T-helper 1 cell treated with Interleukin-12 subunit alpha and Interleukin-12 subunit beta and Interleukin-4 antibody, amounts not matched to agents 30 ng/mL and 1 ng/mL, for 36 hours (primary cell): ENCODE measurements at places on chromosomes 5 and 9. TPM values are rescaled to one million over a fixed set of nuclear protein-coding genes. Genes with fewer than 3 reads are reported as not detected.

The TMEM174 gene
- not detected in 2 replicates for total RNA-seq

The HK3 gene
- 0.32 and 1.1 TPM in 2 replicates for total RNA-seq

The ASS1 gene
- total RNA-seq: 3.2 and 8.0 TPM in 2 replicates

The IFNA13 gene
- not detected in 2 replicates for total RNA-seq

The EPB41L4A gene
- 1.2 and 1.4 TPM in 2 replicates for total RNA-seq

The LCN6 gene
- not detected in 2 replicates for total RNA-seq

The LHX6 gene
- total RNA-seq: not detected in 2 replicates

The MZB1 gene
- total RNA-seq: 83.6 and 83.7 TPM in 2 replicates

The ANKRD18A gene
- total RNA-seq: 2.1 and 5.0 TPM in 2 replicates

The LCN1 gene
- not detected in 2 replicates for total RNA-seq

The GNA14 gene
- not detected in 2 replicates for total RNA-seq

The IL3 gene
- 5.0 and 6.0 TPM in 2 replicates for total RNA-seq

The GPRIN1 gene
- 2.2 and 2.6 TPM in 2 replicates for total RNA-seq

The THG1L gene
- total RNA-seq: 13.2 and 14.9 TPM in 2 replicates

The PCDHB12 gene
- total RNA-seq: not detected in 2 replicates

The SLC25A2 gene
- total RNA-seq: 0.44 and 0.56 TPM in 2 replicates

The SPOCK1 gene
- 0.07 and 0.27 TPM in 2 replicates for total RNA-seq

The DDX4 gene
- total RNA-seq: 0.83 and 1.3 TPM in 2 replicates

The NOL6 gene
- total RNA-seq: 51.2 and 51.4 TPM in 2 replicates

The GABRA1 gene
- not detected in 2 replicates for total RNA-seq

The STKLD1 gene
- 0.39 and 1.3 TPM in 2 replicates for total RNA-seq

The PCDHGB5 gene
- total RNA-seq: 0.46 and 0.66 TPM in 2 replicates

The NDOR1 gene
- 40.9 and 45.3 TPM in 2 replicates for total RNA-seq

The PCDHB7 gene
- total RNA-seq: not detected in 2 replicates

The FYB1 gene
- total RNA-seq: 237 and 262 TPM in 2 replicates

The IPO11 gene
- total RNA-seq: 27.2 and 29.1 TPM in 2 replicates

The INSL6 gene
- not detected in 2 replicates for total RNA-seq

The FRMD3 gene
- 0.54 and 0.74 TPM in 2 replicates for total RNA-seq

The OTULINL gene
- 23.9 and 26.6 TPM in 2 replicates for total RNA-seq

The PITX1 gene
- 0.51 and 0.54 TPM in 2 replicates for total RNA-seq

The DND1 gene
- total RNA-seq: 3.9 and 4.5 TPM in 2 replicates

The MARCOL gene
- not detected in 2 replicates for total RNA-seq

The IL12B gene
- total RNA-seq: not detected in 2 replicates

The ZCCHC10 gene
- total RNA-seq: 34.3 and 35.7 TPM in 2 replicates

The IFNK gene
- not detected in 2 replicates for total RNA-seq

The COL15A1 gene
- 0.49 and 0.51 TPM in 2 replicates for total RNA-seq

The VPS13A gene
- total RNA-seq: 50.6 and 52.3 TPM in 2 replicates

The FOXD4L3 gene
- 0.29 TPM in 1 of 2 replicates, not detected in the other for total RNA-seq

The SH3PXD2B gene
- total RNA-seq: 0.17 and 0.24 TPM in 2 replicates

The PTPA gene
- total RNA-seq: 109 and 121 TPM in 2 replicates

The IL5 gene
- 0.34 and 0.39 TPM in 2 replicates for total RNA-seq

The GFI1B gene
- not detected in 2 replicates for total RNA-seq

The SUSD3 gene
- total RNA-seq: 80.6 and 86.2 TPM in 2 replicates

The ADRA1B gene
- not detected in 2 replicates for total RNA-seq

The PCDHGA11 gene
- total RNA-seq: 0.24 and 0.32 TPM in 2 replicates

The IL33 gene
- not detected in 2 replicates for total RNA-seq

The HCN1 gene
- total RNA-seq: not detected in 2 replicates

The THBS4 gene
- total RNA-seq: 0.73 and 1.1 TPM in 2 replicates

The CNTFR gene
- total RNA-seq: not detected in 2 replicates

The BAAT gene
- total RNA-seq: 0.07 TPM in 1 of 2 replicates, not detected in the other

The AMBP gene
- total RNA-seq: not detected in 2 replicates

The C9 gene
- not detected in 2 replicates for total RNA-seq

The HTR4 gene
- not detected in 2 replicates for total RNA-seq

The MARVELD2 gene
- 0.17 TPM in 1 of 2 replicates, not detected in the other for total RNA-seq

The MCC gene
- 3.5 and 3.6 TPM in 2 replicates for total RNA-seq
